ENCODE measurements at places on chromosomes 12 and 14. TPM values are rescaled to one million over a fixed set of nuclear protein-coding genes. Genes with fewer than 3 reads are reported as not detected.

The VEZT gene
- 63.1 TPM for total RNA-seq

The EXOC3L4 gene
- not detected for total RNA-seq

- H3K27ac ChIP-seq, result no peak overlapping the region
- no peak overlapping the region for H3K4me3 ChIP-seq
- no peaks in the 10 kb centered on the region for H3K4me1 ChIP-seq
- no peaks in the 10 kb centered on the region for H3K27me3 ChIP-seq
- DNase-seq, result no peak
Measured at GRCh38 chr12:23083267-23083666, 458.3 kb downstream of the ETNK1 start.

The MSI1 gene
- 3.5 TPM for total RNA-seq

DNA sequence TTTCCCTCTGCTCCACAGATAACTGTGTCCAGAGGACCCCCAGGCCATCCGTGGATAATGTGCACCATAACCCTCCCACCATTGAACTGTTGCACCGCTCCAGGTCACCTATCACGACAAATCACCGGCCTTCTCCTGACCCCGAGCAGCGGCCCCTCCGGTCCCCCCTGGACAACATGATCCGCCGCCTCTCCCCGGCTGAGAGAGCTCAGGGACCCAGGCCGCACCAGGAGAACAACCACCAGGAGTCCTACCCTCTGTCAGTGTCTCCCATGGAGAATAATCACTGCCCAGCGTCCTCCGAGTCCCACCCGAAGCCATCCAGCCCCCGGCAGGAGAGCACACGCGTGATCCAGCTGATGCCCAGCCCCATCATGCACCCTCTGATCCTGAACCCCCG is 201.3 kb upstream of the BCL2L14 start:
- peaks cover 77% of the 10 kb centered on the region for H3K36me3 ChIP-seq
- H3K27me3 ChIP-seq, result no peaks in the 10 kb centered on the region
- no peak for DNase-seq
- no peak overlapping the region for H3K27ac ChIP-seq
- peaks cover 9% of the 10 kb centered on the region for H3K4me1 ChIP-seq

DNA sequence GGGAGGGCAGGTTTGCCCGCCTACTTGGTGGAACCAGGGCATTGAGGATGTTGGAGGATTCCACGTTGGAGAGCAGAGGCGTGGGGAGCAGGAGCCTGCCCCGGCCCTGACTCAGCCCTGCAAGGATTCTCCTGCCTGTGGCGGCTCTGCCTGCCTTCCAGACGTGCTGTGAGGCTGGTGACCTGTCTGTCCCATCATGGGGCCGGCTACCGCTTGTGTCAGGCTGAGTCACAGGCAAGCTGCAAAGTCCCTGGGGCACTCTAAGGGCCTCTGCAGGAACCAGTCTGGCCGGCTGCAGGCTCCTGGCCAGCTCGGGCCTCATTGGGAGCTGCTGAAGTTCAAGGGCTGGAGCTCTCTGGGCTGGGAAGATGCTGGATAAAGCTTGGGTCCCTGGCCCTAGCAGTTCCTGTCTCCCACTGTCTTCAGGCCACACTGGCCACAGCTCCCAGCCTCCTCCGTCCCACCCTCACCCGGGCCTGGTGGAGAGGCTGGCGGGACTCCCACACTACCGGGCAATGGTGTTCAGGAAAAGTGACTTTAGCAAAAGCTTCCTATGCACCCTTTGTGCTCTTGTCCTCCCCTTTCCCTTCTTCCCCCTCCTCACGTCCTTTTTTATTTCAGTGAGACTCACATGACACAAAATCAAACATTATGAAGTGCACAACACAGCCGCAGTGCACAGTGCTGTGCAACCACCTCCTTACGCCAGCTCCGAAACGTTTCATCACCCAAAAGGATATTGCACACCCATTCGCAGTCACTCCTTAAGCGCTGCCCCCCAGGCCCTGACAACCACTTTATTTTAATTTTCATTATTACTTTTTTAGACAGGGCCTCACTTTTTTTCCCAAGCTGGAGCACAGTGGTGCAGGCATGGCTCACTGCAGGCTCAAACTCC is 22.0 kb upstream of the ULK1 start:
- H3K4me3 ChIP-seq, result no peak overlapping the region
- no peaks in the 10 kb centered on the region for H3K27me3 ChIP-seq
- no peaks in the 10 kb centered on the region for H3K36me3 ChIP-seq

The CMTM5 gene
- total RNA-seq, result not detected

GRCh38 chr14:90193925-90194324 is 62.4 kb upstream of the PSMC1 start:
- no peak for DNase-seq
- no peaks in the 10 kb centered on the region for H3K4me1 ChIP-seq
- H3K27me3 ChIP-seq, result peaks cover 7% of the 10 kb centered on the region
- H3K4me3 ChIP-seq, result no peak overlapping the region
- H3K36me3 ChIP-seq, result no peaks in the 10 kb centered on the region

- no peaks in the 10 kb centered on the region for H3K36me3 ChIP-seq
- no peak for DNase-seq
- H3K27ac ChIP-seq, result no peak overlapping the region
- no peaks in the 10 kb centered on the region for H3K4me1 ChIP-seq
- H3K4me3 ChIP-seq, result no peak overlapping the region
Measured at GRCh38 chr14:23373041-23373440, 432 bp downstream of the IL25 start.

The RIN3 gene
- 21.1 TPM for total RNA-seq

GRCh38 chr12:103634732-103635131 is 47.7 kb downstream of the STAB2 start:
- no peak overlapping the region for H3K27ac ChIP-seq
- peaks cover 3% of the 10 kb centered on the region for H3K27me3 ChIP-seq
- H3K36me3 ChIP-seq, result no peaks in the 10 kb centered on the region
- H3K4me3 ChIP-seq, result no peak overlapping the region
- no peak for DNase-seq
- no peaks in the 10 kb centered on the region for H3K4me1 ChIP-seq

GRCh38 chr14:26606729-26607312 is 9.0 kb upstream of the NOVA1 start:
- no peak for DNase-seq
- H3K4me1 ChIP-seq, result no peaks in the 10 kb centered on the region

GRCh38 chr12:51639361-51639760 is 48.3 kb downstream of the SCN8A start:
- H3K27me3 ChIP-seq, result peaks cover 4% of the 10 kb centered on the region
- no peaks in the 10 kb centered on the region for H3K4me1 ChIP-seq
- H3K36me3 ChIP-seq, result no peaks in the 10 kb centered on the region

The KRT73 gene
- not detected for total RNA-seq

GRCh38 chr12:88371416-88372183 is 208.7 kb downstream of the KITLG start:
- no peaks in the 10 kb centered on the region for H3K36me3 ChIP-seq
- no peaks in the 10 kb centered on the region for H3K4me1 ChIP-seq
- DNase-seq, result no peak
- no peak overlapping the region for H3K27ac ChIP-seq
- no peak overlapping the region for H3K4me3 ChIP-seq

GRCh38 chr14:93375673-93376156 is 28.7 kb downstream of the COX8C start:
- H3K27ac ChIP-seq, result no peak overlapping the region
- no peaks in the 10 kb centered on the region for H3K4me1 ChIP-seq
- no peak for DNase-seq

GRCh38 chr12:1804545-1805332 is 15.6 kb upstream of the LRTM2 start:
- H3K4me3 ChIP-seq, result no peak overlapping the region
- H3K36me3 ChIP-seq, result no peaks in the 10 kb centered on the region

The SLC17A8 gene
- total RNA-seq, result not detected

The SPIC gene
- not detected for total RNA-seq

The TESPA1 gene
- total RNA-seq, result 186 TPM

- H3K36me3 ChIP-seq, result no peaks in the 10 kb centered on the region
- no peak overlapping the region for H3K4me3 ChIP-seq
- no peaks in the 10 kb centered on the region for H3K27me3 ChIP-seq
- H3K4me1 ChIP-seq, result no peaks in the 10 kb centered on the region
Measured at GRCh38 chr14:34699873-34700621, 14.3 kb downstream of the CFL2 start.

DNA sequence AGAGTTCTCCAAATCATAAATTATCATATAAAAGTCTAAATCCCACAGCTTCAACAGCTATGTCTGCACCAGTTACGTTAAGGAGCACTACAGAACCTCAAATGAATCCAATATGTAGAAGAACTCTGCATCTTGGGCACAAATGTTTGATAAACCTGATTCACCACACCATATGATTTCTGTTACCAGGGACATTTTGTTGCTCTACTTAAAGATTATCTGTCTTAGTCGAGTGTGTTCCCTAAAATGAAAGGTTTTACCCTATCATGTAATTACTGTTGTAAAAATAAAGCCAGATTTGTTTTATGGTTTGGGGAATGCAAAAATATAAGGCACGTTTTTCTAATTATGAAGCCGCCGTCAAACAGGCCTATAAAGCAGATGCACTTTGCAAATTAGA is 363.1 kb downstream of the EGLN3 start:
- DNase-seq, result no peak
- no peak overlapping the region for H3K4me3 ChIP-seq
- H3K27ac ChIP-seq, result no peak overlapping the region
- no peaks in the 10 kb centered on the region for H3K27me3 ChIP-seq
- no peaks in the 10 kb centered on the region for H3K4me1 ChIP-seq

GRCh38 chr12:128474916-128475315 is 207.9 kb downstream of the TMEM132C start:
- DNase-seq, result no peak
- H3K27me3 ChIP-seq, result no peaks in the 10 kb centered on the region
- H3K4me1 ChIP-seq, result no peaks in the 10 kb centered on the region
- H3K4me3 ChIP-seq, result no peak overlapping the region
- H3K36me3 ChIP-seq, result no peaks in the 10 kb centered on the region

GRCh38 chr12:105462831-105463230 is 132.3 kb downstream of the C12orf75 start:
- H3K27me3 ChIP-seq, result peaks cover 22% of the 10 kb centered on the region
- no peak for DNase-seq
- no peaks in the 10 kb centered on the region for H3K4me1 ChIP-seq
- no peaks in the 10 kb centered on the region for H3K36me3 ChIP-seq
- no peak overlapping the region for H3K4me3 ChIP-seq
- no peak overlapping the region for H3K27ac ChIP-seq

The KIF5A gene
- total RNA-seq, result 3.4 TPM

DNA sequence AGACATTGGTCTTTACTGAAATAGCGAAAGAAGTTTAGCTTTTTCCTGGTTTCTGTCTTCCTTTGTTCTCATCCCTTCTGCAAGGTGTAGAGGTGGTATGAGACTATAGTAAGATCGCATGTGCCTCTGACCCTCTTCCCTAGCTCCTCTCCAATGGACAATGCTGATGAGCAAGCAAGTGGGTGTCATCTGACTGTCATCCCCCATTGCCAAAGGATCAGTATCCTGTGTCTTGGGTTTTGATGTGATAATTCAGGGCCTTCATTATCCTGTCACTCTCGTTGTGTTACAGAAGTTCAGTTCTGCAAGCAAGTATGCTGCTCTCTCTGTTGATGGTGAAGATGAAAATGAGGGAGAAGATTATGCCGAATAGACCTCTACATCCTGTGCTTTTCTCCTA is 10.0 kb upstream of the TNS2 start:
- H3K36me3 ChIP-seq, result peaks cover 67% of the 10 kb centered on the region
- H3K27me3 ChIP-seq, result no peaks in the 10 kb centered on the region
- no peak overlapping the region for H3K27ac ChIP-seq

The SERPINA10 gene
- not detected for total RNA-seq

The TMEM52B gene
- total RNA-seq, result not detected

- DNase-seq, result no peak
- no peaks in the 10 kb centered on the region for H3K27me3 ChIP-seq
- H3K36me3 ChIP-seq, result no peaks in the 10 kb centered on the region
- H3K27ac ChIP-seq, result no peak overlapping the region
Measured at GRCh38 chr14:100546051-100546443, 41.2 kb downstream of the BEGAIN start.

GRCh38 chr14:89125216-89125615 is 291.8 kb downstream of the FOXN3 start:
- H3K27me3 ChIP-seq, result peaks cover 14% of the 10 kb centered on the region
- H3K4me3 ChIP-seq, result no peak overlapping the region
- H3K27ac ChIP-seq, result no peak overlapping the region
- no peaks in the 10 kb centered on the region for H3K36me3 ChIP-seq
- DNase-seq, result no peak

- no peak for DNase-seq
- H3K27ac ChIP-seq, result peak overlapping the region; percentile 64
- peaks cover 38% of the 10 kb centered on the region for H3K27me3 ChIP-seq
- no peak overlapping the region for H3K4me3 ChIP-seq
- peaks cover 7% of the 10 kb centered on the region for H3K36me3 ChIP-seq
- H3K4me1 ChIP-seq, result peaks cover 37% of the 10 kb centered on the region
Measured at GRCh38 chr12:67452119-67452805, 183.1 kb downstream of the CAND1 start.

Measured in activated T-helper 2 cell treated with anti-CD3 and anti-CD28 coated beads, Interferon-gamma antibody, Interleukin-2, Interleukin-4, amounts not matched to agents 10 μg/mL and 5 μg/mL and 100 μg/mL, durations not matched to agents 14 hours and 24 hours and 36 hours (primary cell).